ENCODE measurements at places on chromosomes 6 and 20. TPM values are rescaled to one million over a fixed set of nuclear protein-coding genes. Genes with fewer than 3 reads are reported as not detected.

DNA sequence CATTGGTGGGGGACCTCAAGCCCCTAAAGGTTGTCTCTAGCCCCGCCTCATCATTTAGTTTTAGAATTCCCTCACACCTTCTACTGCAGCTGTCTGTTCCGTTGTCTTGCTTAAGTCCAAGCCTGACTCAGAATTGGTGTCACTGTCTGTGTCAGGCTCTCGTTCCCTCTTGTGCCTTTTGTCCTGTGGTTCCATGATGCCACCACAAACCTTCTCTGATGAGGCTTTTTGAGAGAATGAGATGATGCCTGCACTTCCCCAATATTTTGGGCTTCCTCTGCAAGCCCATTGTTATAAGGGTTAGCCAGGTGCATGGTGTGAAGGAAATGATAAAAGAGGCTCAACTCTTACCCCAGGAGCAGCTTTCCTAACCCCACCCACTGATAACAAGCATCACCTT is 8.1 kb upstream of the AKIRIN2 start:
- no peaks in the 10 kb centered on the region for H3K36me3 ChIP-seq
- no peak for DNase-seq
- no peaks in the 10 kb centered on the region for H3K27me3 ChIP-seq
- peaks cover 25% of the 10 kb centered on the region for H3K4me1 ChIP-seq
- no peak overlapping the region for H3K27ac ChIP-seq

GRCh38 chr6:78093906-78094305 is 441.1 kb downstream of the MEI4 start:
- no peaks in the 10 kb centered on the region for H3K4me1 ChIP-seq
- no peak for DNase-seq

- no peak overlapping the region for H3K27ac ChIP-seq
- no peaks in the 10 kb centered on the region for H3K36me3 ChIP-seq
- peaks cover 7% of the 10 kb centered on the region for H3K27me3 ChIP-seq
- H3K4me3 ChIP-seq, result no peak overlapping the region
- no peak for DNase-seq
- H3K4me1 ChIP-seq, result no peaks in the 10 kb centered on the region
Measured at GRCh38 chr20:56730003-56730402, 100.9 kb downstream of the TFAP2C start.

GRCh38 chr6:47032974-47033765 is 9.0 kb downstream of the ADGRF1 start:
- H3K4me3 ChIP-seq, result no peak overlapping the region
- DNase-seq, result no peak
- peaks cover 12% of the 10 kb centered on the region for H3K27me3 ChIP-seq

- H3K4me3 ChIP-seq, result no peak overlapping the region
- H3K27ac ChIP-seq, result no peak overlapping the region
- DNase-seq, result no peak
- no peaks in the 10 kb centered on the region for H3K4me1 ChIP-seq
Measured at GRCh38 chr20:11080010-11080409, 406.2 kb upstream of the JAG1 start.

DNA sequence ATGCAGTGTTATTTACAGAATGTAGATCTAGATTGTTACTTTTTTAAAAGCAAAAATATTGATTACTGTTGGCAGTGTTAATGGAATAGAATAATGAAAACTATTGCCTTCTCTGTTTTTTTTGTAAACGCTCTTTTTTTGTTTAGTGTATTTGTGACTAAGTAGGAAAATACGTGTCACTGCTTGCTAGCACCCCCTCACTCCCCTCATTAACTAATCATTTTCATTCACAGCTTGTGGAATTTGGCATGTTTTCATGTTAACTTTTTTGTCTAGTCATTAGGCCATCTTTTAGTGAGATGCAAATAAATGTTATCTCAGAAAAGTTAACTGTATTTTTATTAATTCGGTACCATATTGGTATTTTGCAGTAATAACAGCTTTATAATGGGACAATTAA is 29.8 kb downstream of the ADGRG6 start:
- H3K27me3 ChIP-seq, result peaks cover under 1% of the 10 kb centered on the region
- H3K4me3 ChIP-seq, result peak overlapping the region; percentile 9
- no peak for DNase-seq
- peaks cover 16% of the 10 kb centered on the region for H3K4me1 ChIP-seq
- H3K36me3 ChIP-seq, result no peaks in the 10 kb centered on the region

GRCh38 chr20:34511891-34512265 is 4.3 kb upstream of the DYNLRB1 start:
- no peak overlapping the region for H3K27ac ChIP-seq
- H3K4me3 ChIP-seq, result no peak overlapping the region
- peaks cover 17% of the 10 kb centered on the region for H3K4me1 ChIP-seq
- no peaks in the 10 kb centered on the region for H3K27me3 ChIP-seq
- peaks cover 15% of the 10 kb centered on the region for H3K36me3 ChIP-seq

TRAPPC3L gene
- not detected for total RNA-seq

C6orf58 gene
- not detected for total RNA-seq

OR2W1 gene
- total RNA-seq, result not detected
